ENCODE measurements at places on chromosomes 16 and 17.

- DNase-seq = no peak
Observed at GRCh38 chr17:82242977-82243647, 14.3 kb downstream of the SLC16A3 start.

DNA sequence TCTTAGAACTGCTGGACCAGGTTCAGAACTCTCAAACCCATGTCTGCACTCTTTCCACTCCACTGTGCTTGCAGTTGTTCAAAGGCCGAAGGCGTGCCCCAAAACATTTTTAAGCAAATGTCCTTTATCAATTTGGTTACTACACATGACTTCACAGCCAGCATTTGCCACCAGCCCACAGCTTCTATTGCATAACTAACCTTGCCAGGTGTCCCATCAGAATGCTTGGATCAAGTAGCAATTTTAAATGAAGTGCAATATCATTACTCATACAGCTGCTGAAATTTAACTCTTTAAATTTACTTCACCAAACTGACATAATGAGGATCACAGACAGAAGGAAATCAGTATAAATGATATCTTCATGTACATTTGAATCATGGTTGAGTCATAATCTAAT lies 29.8 kb upstream of the HS3ST3A1 start:
- no peak for DNase-seq

DNA sequence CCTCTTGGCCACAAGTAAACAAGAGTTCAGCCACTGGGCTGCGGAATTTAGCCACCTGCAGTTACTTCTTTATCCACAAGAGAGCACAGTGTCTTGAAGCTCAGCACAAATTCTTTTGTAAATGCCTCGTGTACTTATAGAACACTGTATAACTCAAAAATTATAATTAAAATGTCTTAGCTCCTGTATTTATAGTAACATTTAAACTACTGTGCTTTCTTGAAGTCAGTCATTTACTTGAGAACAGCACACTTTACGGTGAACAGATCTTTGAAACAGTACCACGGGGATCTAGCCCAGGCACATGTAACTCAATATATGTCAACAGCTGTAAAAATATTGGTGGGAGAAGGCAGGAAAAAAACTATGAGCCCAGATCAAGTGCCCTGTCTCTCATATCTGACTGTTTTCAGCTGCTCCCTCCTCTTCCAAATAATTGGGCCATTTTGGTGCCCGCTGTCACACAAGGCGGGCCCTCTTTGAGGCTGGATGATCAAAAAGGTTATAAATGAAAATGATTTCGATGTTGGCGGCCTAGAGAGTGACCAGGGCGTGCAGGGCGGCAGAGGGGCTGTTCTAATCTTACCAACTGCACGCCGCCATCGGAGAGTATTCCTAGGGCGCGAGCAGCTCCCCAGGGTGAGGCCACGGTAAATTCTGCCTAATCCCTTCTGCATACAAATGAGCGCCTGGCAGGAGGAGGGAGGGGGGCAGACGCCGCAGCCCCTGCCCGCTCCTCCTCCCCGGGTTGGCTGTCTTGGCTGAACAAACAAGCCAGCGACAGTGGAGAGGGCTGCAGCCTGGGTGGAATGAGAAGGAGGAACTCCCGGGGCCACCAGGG lies 183.2 kb downstream of the C16orf78 start:
- DNase-seq = no peak

- no peak for DNase-seq
Observed at GRCh38 chr17:36730095-36730808, 128.9 kb downstream of the MRM1 start.

DNA sequence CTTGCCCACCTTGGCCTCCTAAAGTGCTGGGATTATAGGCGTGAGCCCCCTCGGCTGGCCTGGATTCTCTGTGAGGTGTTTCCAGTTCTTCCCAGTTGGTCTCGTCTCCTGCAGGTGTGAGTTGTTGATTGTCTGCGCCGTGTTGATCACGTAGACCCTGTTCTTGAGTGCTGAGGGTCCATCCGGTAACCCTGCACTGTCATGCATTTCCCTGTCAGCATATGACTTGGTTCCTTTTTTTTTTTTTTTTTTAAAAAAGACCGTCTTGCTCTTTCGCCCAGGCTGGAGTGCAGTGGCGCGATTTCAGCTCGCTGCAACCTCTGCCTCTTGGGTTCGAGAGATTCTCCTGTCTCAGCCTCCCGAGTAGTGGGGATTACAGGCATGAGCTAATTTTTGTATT lies 17.3 kb downstream of the MGRN1 start:
- DNase-seq = no peak

Data from germinal center (tissue), 1 donor.